ENCODE measurements at places on chromosomes 6 and 20.

DNA sequence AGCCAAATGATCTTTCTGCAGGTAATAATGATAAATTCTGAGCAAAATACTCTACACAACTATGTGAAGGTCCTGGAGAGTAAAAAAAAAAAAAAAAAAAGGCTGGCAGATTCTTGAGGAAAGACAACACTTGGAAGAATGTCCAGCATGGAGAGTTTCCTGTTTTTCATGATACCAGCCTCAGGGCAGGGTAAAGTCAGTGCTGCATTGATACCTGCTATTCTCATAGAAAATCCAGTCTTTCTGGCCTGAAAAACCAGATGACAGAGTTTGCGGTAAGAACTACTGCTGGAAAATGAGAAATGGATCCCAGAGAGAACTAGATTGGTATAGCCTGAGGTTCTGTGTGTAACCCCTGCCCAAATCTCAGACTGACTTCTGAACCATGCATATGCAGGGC, 89.1 kb downstream of the AFG1L start:
- no peak for DNase-seq

DNA sequence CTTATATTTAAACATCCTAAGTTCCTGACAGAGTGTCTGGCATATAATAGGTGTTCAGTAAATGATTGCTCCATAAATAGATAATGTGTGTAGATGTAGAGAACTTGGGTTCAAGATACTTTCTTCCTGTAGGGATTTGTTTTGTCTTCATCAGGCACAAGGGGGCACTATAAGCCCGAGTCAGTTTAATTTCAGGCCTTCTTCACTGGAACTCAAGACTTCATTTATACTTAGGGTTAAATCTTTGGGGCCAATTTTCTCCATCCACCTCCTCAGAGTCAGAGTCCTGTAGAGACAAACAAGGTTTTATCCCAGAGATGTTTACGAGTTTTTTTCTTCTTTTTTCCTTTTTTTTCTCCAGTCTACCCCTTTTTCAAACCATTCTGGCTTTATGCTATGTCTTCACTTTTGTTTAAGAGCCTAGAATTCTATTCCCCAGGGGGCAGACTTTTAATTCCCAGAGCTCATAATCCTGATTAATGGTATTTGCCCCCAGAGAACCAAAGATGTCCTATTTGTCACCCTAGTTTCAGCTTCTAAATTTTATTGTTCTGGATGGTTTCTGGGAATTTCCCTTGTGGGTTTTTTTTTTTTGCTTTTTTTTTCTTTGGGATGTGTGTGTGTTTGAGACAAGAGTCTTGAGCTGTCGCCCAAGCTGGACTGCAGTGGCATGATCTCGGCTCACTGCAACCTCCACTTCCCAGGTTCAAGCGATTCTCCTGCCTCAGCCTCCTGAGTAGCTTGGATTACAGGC, 88.4 kb downstream of the HFE start:
- no peak for DNase-seq

- DNase-seq, result no peak
Observed at GRCh38 chr6:119303164-119303887, 46.2 kb downstream of the MAN1A1 start.

GRCh38 chr6:26152226-26153101, 65.2 kb downstream of the HFE start:
- no peak for DNase-seq

DNA sequence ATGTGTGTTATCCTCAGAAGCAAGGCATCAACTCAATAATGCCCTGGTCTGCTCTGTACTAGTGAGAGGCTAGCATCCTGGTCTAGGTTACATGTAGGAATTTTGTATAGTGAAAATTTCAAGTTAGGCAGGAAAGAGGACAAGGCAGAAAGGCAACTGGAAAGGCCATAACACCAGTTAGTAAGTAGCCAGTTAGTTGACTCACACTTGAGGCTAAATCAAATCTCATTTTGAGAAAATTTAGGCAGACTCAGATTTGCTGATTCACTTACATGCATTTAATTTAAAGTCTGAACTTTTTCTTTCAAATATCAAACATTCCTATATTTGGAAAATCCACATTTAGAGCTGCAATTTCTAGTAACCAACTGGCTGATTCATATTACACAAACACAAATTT, 184.5 kb upstream of the TCF21 start:
- DNase-seq, result no peak

DNA sequence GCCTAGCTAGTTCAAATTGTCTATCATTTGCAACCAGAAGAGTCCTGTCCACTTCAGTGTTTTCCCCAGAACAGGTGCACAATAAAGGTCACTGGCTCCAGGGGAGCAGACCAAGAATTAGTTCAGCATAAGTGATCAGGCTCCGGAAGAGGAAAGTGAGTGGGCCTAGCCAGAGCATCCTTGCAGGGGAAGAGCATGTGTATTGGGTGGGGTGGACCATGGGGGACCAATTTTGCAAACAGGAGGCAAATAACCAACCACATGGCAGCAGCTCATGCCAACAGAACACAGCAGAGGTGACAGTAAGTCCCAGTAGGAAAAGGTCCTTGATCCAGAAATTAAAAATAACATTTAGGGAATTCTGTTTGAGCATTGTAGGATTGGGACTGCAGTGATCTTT, 43.2 kb upstream of the CNR1 start:
- DNase-seq, result no peak

DNA sequence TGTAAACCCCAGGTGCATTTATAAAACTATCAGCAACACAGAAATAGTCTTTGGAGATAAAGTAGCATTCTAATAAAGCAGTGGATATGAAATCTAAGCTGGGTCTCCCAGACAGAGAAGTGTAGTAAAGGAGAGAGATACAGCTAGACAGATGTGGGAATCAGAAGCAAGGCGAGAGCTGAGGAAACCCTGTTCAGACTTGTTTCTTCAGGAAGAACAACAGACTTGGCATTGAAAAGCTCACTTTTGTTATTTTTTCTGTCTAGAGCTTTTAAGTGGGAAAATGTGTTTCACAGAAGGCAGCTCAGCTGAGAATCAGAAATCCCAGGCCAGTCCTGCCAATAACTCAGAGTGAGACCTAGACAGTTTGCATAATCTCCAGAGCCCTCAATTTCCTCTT, 52.9 kb downstream of the SLC35B3 start:
- no peak for DNase-seq

GRCh38 chr20:52601295-52601971, 370.7 kb upstream of the TSHZ2 start:
- no peak for DNase-seq

GRCh38 chr20:5141615-5142014, 14.8 kb downstream of the CDS2 start:
- no peak for DNase-seq

DNA sequence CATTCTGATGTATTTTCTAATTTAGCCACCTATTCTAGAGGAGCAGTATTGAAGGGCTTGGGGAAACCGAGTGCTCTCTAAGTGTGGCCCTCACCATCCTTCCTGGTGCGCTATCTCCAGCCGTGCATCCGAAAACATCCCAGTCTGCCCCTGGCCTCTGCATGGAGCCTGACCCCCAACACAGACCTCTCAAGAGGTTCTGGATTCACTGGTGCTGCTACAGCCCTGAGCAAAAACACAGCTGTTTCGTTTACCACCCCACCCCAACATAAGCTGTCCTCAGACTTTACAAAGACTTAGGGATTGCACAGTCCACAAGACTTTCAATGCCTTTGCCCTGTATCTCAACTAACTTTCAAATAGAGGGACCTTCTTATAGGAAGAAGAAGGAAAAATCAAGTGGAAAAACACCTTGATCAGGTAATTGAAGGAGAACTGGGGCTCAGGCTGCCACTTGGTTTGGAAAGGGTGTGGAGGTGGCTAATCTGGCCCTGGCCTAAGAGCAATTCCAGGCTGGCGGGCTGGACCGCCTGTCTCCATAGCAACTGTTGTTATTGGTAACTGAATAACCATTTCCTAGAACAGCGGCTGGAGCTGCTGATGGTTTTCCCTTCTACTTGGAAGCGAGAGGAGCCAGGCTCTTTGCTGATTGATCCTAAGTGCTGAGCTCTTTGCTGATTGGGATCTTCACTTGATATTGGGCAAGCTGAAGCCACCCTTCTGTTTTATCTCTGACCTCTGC, 90.2 kb upstream of the TOX2 start:
- no peak for DNase-seq

DNA sequence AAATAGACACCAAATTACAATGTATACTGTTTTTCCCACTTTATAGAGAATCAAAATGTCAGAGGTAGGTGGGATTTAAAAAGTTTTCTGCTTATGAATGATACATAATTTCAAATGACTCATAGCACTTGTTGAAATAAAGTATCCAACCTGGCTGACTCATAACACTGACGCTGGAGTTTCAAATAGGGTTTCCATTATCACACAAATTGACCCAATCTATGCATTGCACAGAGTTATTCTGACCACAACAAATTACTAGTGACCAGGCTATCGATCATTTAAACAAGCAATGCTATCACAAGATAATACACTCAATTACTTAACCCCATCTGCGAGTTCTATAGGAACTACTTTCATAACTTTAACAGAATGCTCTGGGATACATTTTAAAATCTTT, 31.9 kb upstream of the PRELID3B start:
- DNase-seq, result no peak

GRCh38 chr6:97186416-97186999, 96.5 kb downstream of the MMS22L start:
- peak; percentile 3 for DNase-seq

GRCh38 chr20:36871640-36872570, 4.0 kb upstream of the TLDC2 start:
- DNase-seq, result no peak

DNA sequence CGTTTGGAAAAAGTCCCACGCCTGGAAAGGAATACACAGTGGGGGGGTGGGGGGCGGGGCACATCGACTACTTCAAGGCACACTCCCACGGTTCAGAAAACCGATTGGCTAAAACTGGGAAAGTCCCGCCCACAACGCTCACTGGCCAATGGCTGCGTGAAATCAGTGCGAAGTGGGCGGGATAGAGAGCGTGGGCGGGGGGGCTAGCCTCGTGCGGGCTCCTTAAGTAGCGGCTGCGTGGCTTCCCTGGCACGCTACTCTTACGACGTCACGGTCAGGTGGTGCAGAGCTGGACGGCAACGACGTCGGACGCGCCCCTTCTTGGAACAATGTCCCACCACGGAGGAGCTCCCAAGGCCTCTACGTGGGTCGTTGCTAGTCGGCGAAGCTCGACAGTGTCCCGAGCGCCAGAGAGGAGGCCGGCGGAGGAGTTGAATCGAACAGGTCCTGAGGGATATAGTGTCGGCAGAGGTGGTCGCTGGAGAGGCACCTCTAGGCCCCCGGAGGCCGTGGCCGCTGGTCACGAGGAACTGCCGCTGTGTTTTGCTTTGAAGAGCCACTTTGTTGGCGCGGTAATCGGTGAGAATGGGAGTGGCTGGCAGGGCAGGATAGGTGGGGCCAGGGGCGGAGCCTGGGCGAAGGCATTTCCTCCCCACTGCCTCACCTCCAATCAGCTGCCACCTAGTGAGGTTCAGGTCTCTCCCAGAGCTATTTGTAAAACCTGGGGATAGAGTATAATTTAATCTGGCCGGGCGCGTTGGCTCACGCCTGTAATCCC, at the start of gene DDX43:
TSS of gene DDX43 (plus strand) at position 252 of the 778 bp plus-strand sequence. CDS start at position 330, 78 bp downstream.
- no peak for DNase-seq

DNA sequence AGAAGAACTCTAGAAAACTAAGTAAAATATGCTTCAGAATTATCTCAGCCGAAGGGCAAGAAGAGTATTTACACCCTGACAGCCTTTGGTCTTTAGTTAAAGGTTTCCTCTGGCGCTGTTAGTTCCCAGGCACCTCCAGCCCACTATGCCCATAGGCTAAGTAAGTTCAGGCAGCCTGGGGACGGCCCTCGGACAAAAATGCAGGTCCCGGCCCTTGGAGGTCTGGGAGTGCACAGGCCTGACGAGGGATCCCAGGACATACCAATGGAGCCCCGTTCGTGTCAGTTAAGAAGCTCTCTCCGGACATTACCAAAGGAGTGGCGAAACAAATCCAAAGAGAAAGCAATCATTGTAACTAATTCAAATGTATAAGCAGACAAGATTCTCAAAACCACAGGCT, 311.8 kb downstream of the CD83 start:
- DNase-seq, result no peak

DNA sequence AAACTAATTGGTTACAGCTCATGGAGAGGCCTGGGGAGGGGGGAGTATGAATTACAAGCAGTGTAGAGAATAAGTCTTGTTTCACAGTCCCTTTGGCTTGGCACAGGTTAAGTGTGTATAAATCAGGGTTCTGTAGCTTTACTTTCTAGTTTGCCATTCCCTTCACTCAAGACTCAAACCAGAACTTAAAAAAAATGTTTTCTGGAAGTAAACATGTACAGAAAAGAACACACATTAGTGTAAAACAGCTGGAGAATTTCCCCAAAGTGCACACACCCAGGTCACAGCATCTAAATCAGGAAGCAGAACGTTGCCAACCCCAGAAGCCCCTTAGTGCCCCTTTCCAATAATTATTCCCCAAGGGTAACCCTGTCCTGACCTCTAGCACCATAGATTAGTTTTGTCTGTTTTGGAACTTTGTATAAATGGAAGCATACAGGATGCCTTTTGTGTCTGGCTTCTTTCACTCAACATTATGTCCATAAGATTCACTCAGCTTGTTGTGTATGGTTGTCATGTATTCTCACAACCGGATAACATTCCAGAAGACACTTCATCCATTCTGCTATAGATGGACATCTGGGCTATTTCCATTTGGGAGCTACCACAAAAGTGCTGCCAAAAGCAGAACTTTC, 33.7 kb upstream of the SCUBE3 start:
- DNase-seq, result no peak

DNA sequence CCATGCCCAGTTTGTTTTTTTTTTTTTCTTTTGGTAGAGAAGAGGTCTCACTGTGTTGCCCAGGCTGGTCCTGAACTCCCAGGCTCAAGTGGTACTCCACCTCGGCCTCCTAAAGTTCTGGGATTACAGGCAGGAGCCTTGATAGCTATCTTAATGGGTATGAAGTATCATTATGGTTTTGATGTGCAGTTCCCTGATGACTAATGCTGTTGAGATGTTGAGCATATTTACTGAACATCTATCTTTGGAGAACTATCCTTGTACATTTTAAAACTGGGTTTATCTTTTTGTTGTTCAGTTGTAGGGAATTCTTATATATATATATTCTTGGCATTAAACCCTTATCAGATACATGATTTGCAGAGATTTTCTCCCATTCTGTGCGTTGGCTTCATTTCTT, 21.4 kb upstream of the MYL9 start:
- no peak for DNase-seq

GRCh38 chr6:90687775-90688380, 101.0 kb upstream of the MAP3K7 start:
- DNase-seq, result no peak

- no peak for DNase-seq
Observed at GRCh38 chr20:24149175-24149574, 160.6 kb upstream of the GGTLC1 start.

DNA sequence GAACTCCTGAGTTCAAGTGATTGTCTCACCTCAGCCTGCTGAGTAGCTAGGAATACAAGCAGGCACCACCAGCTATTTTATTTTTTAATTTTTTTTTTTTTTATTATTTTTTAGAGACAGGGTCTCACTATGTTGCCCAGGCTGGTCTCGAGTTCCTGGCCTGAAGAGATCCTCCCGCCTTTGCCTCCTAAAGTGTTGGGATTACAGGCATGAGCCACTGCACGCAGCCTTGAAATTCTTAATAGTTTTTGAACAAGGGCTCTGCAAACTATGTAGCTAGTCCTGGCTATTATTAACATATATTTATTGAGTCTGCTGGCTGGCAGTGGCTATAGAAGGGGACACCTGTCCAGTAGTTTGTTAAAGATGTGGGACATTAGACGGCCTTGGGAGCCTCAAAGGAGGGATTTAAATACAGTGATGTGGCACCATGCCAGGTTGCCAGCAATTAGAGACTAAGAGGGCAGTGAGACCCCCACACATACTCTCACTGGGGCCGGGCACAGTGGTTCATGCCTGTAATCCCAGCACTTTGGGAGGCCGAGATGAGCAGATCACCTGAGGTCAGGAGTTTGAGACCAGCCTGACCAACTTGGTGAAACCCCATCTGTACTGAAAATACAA, 21.1 kb upstream of the TAF8 start:
- no peak for DNase-seq

Data from stimulated activated CD8-positive, alpha-beta memory T cell treated with anti-CD3 and anti-CD28 coated beads, Interleukin-15, amount 100 ng/mL, for 24 hours (primary cell).